NCI-H2227 treated with DMSO at 0.1 percent for 48 hours (cell line): ENCODE measurements at places on chromosomes 6 and 20.

DNA sequence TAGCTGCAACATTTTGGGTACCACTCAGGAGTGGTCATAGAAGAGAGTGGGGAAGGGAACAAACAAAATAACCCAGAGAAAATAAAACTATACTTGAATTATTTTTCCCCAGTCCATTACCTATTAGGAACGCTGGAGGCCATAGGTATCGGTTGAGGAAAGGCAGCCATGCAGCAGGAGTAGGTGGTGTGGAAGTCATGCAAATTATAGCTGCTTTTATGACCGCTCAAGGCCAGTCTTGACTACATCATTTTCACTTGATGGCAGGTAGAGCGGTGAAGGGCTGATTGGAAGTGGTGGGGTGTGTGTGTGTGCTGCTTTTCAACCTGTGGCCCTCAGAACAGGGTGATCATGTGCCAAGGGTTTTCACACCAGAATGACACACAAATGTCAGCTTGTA, 36.5 kb upstream of the KIF13A start:
- no peak for DNase-seq

GRCh38 chr6:118876198-118876597, 17.8 kb upstream of the ASF1A start:
- no peak for DNase-seq

- DNase-seq = no peak
These were observed 421.8 kb upstream of the SLC35B3 start for GRCh38 chr6:8857160-8857559.

- DNase-seq = peak; percentile 4
These were observed 417.3 kb upstream of the MARCKS start for GRCh38 chr6:113439866-113440265.

DNA sequence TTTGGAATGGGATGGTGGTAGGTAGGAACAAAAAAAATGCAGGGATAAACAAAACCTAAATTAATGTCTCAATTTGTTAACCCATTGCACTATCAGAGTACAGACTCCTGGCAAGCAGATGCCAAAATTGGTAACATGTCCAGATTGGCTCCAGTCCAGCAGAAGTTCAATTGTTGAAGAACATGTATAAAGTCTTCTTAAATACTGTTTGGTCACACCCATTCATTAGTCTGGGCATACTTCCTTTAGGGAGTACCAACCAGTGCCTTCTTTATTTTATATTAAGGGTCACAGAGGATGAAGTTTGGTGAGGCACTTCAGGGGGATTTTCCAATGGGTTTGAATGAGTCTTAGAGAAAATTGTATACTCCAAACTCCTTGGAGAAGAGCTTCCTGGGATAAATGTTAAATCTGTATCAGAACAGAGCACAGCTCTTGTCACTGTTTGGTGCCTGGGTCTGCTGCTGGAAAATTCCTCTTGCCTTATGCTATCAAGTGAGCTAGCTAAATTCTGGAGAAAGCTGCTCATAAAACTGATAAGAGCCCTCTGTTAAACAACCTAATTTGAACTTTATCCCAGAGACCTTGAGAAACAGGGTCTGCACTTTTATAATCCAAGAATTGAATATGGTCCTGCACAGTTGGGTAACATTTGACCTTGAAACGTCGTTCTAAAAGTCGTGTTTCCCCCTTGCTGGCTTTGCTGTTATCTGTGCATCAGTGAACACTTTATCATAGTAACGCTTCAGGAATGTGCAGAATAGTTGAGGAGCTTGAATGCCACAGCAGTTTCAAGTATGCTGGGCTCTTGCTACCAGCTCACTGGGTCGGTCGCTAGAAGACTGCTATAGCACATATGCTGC, 334.1 kb upstream of the CITED2 start:
- DNase-seq = no peak

GRCh38 chr6:2507521-2508037, 243.1 kb downstream of the MYLK4 start:
- DNase-seq = no peak

- DNase-seq = no peak
These were observed 68.4 kb downstream of the ID4 start for GRCh38 chr6:19905584-19905983.

DNA sequence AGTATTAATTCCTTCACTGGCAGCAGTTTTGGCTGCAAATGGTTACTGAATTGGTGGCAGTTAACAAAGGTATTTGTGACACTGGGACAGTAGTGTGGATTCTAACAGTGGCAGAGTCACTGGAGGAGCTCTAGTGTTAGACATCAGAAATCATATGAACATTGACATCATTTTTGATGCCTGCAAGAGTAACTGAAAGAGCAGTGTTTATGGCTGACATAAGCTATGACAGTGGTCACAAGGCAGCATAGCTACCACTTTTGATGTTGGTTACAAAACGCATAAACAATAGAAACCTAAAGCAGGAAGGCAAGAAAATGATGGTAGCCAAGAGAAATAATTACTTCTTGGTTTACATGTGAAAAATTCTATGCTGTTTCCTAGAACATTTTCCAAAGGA, 326.7 kb upstream of the MAN1A1 start:
- DNase-seq = no peak

DNA sequence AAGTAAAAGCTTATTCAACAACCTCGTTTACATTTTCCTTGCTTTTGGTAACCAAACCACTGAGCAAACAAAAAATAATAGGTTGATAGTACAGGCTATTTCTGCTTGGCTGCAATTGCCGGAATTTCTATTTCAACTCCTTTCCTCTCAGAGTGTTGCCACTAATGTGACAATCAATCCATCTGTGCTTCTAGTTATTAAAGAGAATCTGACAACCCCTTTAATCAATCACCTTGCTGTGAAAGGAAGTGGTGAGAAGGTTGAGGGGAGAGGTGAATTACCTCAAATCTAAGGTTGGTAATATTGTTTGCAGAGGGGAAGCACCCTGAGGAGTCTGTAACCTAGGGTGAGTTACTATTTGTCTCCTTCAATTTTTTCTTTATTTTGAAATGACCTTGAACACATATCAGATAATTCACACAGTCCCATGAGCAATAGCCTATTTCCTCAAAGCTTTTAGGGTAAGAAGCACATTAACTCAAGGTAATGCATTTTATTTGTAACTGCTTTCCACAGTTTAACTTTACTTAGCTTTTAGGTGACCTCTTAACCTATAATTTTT, 603.4 kb downstream of the MMUT start:
- no peak for DNase-seq

DNA sequence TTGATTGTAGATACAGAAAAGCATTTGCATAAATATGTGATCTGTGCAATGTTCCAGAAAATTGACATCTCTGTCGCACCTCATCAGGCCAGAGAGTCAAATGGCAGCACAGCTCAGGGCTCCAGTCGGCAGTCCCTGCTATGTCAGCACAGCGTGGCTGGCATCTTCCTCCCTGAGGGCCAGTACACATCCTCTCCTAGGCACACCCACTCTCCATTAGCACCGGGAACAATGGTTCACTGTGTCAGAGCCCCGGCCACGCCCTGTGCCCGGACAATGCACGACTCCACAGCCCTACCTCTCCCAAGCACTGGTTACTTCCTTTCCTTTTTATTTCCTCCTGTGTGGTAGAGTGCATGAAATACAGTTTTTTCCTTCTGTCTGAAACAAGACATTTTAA, 114.9 kb downstream of the FOXC1 start:
- no peak for DNase-seq

DNA sequence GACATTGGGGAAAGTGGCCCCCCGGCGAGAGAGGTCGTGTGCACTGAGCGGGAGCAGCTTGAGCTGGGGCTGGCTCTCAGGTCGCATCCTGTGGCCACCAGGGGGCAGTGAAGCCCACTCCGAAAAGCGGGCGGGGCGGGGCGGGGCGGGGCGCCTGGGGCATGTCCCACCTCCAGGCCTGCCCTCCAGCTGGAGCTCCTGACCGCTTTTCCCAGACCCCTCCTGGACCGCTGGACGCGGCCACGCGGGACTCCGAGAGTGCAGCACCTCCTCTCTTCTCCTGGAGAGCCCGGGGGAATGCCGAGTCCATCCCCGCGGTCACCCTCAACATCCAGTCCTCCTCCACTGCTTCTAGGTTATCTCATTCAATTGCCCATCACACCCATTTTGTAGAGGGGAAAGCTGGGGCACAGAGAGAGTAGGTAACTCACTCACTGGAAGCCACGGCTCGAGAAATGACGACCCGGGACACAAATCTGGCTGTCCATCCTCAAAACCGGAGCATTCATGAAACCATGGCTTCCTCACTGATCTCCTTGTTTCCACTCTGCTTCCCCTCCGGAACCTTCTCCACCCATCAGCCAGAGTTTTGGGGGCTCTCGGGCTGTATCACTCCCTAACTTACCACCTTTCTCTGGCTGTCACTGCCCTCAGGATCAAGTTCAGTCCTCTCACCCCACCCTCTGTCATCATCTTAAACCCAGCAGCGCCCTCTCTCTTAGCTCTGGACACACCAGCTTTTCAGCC, 24.1 kb downstream of the COX4I2 start:
- DNase-seq = peak; percentile 72

GRCh38 chr6:149851461-149852110, 12.6 kb downstream of the LRP11 start:
- no peak for DNase-seq

DNA sequence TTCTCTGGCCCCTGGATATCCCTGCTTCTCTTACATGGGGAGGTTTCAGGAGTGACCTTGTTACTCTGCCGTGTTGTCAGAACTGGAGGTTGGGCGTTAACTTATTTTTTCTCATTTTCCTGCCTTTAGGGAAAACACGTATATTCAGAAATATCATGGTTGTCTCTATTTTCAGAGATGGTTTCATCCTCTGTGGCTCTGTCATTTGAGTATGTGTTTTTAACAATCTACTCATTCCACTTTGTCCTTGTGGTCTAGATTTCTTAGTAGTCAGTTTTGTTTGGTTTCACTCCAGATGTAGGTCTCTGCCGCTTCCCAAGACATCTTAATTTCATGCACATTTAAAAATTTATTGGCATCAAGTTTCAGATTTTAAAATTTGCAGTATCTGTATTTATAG, 45.9 kb downstream of the KCNS1 start:
- DNase-seq = no peak

GRCh38 chr6:153096792-153097191, 34.3 kb downstream of the RGS17 start:
- DNase-seq = no peak

GRCh38 chr6:142846883-142847287, 98.1 kb downstream of the HIVEP2 start:
- no peak for DNase-seq

DNA sequence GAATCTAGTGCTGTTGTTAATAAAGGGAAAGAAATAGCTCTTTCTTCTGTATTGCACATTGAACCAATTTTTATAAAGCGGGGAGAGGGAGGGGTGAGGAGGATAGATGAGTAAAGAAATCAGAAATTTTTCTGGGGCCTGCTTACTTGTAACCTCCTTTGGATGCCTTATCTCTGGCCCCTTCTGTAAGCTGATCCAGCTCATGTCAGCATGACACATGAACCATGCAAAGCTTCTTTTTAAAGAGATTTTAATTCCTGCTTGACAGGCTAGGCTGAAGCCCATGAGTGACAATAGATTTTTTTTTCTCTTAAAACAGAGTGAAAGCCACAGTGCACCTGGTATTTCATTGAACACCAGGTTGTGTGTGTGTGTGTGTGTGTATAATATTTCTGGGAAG, 325.3 kb downstream of the PRL start:
- peak; percentile 31 for DNase-seq

DNA sequence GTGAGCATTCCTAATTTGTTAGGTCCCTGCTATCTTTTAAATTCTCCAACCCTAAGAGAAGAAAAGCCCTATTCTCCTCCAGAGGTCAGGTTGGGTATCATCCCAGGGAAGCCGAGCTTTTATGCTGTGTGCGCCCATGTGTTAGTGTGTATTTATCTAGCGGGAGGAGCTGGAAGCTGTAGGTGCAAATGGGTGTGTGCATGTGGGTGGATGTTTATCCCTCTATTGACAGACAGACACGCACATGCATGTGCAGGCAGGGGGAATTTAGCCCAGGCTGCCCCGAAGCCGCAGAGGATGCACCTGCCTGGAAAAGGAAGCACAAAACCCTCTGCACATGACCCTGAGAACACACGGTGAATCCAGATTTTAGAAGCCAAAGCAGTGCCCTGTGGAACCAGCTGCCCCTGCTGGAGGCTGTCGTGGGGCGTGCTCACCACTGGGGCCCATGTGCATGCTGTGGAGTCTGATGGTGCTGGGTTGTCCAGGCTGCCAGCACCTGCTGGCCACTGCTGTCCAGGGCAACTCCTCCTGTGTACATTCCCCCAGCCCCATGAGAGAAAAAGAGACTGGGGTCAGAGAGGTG, 397.5 kb downstream of the TAF4 start:
- no peak for DNase-seq

- no peak for DNase-seq
These were observed 30.9 kb upstream of the ENPP5 start for GRCh38 chr6:46201702-46202101.

DNA sequence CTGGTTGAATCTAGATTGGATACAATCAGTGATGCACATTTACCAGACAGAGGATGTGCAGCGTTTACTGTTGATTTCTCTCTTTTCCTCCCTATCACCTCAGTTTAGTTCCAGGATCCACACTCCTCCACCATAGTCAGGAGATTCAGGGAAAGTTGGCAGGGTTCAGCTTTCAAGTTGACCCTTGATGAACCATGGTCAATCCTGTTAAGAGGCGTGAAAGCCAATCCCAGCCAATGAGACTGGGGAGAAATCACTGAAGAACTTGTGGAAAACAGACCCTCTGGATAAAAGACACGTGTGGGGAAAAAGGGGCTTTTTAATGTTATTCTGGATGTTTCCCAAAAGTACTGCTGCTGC, 19.2 kb upstream of the SCP2D1 start:
- no peak for DNase-seq

DNA sequence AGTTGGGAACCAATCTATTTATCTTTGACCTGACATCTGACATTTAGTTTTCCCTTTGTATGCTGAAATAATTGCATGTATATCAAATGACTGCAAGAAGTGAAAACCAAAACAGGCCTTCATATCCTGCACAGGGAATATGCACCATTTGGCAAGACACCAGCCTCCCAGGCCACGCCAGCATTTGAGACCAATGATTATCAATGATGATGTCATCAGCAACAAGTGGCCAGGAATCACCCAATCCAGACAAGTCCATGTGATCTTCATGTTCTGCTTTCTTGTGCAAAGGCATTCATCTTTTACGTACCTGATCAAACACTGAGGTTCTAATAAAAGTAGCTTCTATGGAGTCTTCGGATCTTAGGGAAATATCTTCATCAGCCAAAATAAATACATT, 107.4 kb upstream of the TENT5A start:
- no peak for DNase-seq
